Esophagus squamous epithelium (tissue), 5 donors: ENCODE measurements at places on chromosomes 3 and 15.

GRCh38 chr3:103752986-103753385 is 1318.2 kb downstream of the ZPLD1 start:
- no peak for DNase-seq

GRCh38 chr3:140187656-140188221 is 252.8 kb downstream of the CLSTN2 start:
- DNase-seq, result no peak

GRCh38 chr3:176172492-176172891 is 1024.8 kb downstream of the TBL1XR1 start:
- DNase-seq, result no peak

DNA sequence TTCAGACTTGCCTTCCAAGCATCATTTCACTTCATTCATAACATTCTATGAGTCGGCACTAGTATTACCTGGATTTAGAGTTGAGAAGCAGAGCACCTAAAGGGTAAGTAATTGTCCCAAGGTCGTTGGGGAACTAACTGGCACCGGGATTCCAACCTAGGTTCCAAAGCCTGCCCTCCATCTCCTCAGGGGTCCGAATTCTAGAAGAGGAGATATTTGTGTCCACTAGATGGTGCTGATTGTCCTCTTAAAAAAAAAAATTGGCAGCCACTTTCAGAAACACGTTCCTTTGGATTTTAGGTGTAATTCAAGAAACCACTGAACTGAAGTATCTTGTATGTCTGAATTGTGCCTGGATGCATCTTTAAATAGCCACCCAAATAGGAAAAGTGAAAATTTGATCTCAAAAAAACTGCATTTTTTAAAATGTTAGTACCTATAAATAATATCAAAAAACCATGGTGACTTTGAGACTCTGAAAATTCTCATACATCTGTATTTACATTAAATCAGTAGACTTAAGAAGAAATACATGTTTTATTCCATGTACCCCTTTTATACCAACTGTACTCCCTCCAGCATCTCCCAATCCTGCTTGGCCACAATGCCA is 3.9 kb upstream of the FSIP1 start:
- no peak for DNase-seq

DNA sequence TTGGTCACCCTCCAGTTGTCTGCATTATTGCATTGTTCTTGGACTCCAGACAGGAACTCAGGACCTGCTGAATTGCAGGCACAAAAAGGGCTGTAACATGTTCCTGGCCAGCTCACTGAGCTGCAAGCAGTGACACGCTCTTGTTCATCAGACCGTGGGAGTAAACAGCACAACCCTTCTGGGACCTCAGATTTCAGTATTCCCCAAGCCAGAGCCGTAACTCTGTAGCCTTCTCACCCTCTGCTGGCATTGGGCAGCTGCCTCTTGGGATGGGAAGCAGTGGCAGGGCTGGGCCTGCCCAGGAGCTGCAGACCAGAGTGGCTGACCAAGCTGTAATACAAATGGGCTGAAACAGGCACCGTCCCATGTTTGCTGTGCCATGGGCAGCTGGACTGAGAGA is 607.1 kb upstream of the BCHE start:
- no peak for DNase-seq

GRCh38 chr3:147712357-147712756 is 303.2 kb downstream of the ZIC1 start:
- DNase-seq, result no peak

DNA sequence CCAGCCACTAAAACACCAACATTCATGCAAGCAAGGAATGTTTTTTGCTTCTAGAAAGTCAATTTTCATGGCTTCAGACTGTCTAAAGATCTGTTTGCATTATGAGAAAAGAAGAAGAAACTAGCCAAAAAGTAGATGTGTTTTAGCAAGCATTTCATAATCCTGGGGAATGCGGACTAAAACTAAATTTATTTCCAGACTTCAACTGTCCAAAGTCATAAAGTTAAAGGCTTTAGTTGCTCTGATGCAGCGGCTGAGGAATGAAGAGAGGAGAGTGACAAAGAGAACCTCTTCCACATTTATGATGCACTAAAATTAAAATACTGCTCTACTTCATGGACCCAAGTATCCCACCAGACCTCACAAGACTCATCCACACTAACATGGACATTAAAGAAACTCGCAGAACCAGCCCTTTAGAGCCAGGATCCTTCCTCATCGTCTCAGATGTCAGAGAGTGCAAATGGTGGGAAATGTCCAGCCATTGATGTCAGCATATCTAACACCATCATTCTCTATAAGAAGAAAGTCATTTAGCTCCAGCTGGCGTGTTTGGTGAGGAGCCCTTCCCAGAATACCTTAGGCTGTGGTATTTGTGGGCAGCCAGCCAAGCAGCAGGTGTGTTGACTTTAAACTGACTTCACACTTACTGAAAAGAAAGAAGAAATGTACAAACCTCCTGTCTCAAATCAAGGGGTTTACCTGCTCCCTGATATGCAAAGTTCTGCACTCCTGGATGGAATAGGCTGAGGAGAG is 17.4 kb downstream of the FYCO1 start:
- no peak for DNase-seq

- DNase-seq, result no peak
Observed at GRCh38 chr15:89628301-89628700, 27.0 kb downstream of the KIF7 start.

DNA sequence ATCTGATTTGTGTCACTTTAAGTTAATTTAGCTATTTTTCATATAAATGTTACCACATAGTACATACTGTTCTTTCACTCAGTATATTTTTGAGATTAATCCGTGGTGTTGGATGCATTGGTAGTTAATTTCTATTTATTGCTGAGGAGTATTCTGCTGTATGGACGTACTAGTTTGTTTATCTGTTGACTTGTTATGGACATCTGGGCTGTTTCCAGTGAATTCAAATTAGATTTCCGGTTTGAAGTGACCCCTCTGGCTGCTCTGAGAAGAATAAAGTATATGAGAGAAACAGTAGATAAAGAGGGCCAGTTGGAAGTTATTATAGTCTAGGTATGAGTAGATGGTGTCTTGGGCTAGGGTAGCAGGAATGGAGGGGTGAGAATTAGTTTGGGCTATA is 15.6 kb downstream of the KAT2B start:
- no peak for DNase-seq

GRCh38 chr15:31177951-31178350 is 76.4 kb upstream of the TRPM1 start:
- DNase-seq, result no peak

DNA sequence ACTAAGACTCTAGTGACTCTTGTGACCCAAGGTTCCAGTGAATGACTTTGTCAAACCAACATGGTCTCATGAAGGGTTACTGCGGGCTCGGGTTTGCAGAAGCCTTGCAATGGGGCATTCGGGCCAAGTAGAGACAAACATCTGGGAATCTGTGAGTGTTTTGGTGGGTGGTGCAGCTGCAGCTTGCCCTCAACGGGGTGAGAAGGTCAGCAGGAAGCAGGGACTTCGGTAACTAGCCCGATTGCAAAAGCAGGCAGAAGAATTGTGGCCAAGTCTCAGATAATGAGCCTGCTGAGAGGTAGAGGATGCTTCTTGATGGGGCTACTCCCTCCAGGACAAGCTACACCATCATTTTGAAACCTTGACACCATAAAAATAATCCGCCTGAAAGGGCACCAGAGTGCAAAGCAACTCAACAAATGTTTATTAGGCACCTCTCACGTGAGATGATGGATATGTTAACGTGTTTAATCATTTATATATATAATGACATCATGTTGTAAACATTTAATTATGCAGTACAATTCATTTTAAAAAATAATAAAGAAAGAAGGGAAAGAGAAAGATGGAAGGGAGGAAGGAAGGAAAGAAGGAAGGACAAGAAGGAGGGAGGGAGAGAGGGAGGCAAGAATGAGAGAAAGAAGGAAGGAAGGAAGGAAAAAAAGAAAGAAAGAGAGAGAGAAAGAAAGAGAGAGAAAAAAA is 263.9 kb upstream of the IGF1R start:
- no peak for DNase-seq

DNA sequence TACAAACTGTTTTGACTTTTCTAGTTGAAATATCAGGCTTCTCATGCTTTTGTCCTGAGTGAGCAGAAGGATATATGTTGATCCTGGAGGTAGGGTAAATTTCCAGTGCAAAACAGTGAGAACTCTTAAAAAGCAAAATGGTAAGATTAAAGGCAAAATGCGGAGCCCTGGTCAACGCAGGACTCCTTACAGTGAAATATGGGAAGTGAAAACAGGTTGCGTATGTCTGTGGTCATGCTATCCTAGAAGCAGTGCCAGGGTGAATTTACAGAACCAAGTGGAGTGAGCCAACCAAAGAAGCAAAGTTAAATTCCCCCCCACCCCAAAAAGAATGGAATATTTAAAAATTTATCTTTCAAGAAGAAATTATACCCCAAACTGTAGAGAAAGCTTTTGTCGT is 256.4 kb downstream of the NR2F2 start:
- DNase-seq, result no peak

- no peak for DNase-seq
Observed at GRCh38 chr3:8938021-8938420, 25.3 kb downstream of the RAD18 start.

DNA sequence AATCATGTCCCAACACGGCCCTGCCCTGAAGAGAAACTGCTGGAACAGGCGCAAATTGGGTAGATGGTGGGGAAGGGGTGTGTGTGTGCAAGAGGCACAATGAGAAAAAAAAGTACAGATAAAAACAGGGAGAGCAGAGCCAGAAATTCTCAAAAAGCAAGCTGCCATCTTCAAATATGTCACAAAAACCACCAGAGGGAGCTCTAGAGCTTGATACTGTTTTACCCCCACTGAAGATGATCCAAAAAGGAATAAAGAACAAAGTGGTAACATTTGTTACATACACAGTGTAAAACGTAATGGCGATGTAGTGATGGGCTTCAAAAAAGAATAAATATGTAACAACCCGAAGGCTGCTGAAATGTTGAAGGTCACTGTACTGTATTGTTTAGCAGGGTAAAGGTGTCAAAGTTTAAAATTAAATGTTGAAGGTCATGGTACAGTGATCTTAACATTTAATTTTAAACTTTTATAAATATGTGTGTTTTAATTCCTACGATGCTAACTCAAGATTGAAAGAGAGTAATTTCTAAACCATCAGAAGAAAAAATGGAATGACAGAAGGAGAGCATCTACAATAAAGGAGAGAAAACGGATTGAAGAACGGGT is 6.0 kb downstream of the SNRPA1 start:
- no peak for DNase-seq

DNA sequence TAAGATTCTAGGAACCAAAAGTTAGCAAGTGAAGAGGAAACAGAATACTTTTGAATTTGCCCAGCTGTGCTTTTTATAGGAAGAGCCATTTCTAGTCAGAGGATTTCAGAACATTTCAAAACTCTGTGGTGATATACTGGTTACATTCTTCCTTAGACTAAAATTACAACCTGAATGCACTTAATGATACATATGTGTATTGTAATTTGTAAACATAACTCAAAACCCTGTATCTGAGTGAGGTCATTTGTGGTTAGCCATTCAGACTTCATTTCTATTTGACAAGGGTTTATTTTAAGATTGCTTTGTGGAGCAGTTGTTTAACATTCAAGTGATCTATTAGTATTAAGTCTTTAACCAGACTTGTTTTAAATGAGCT is 59.4 kb upstream of the TRIM71 start:
- DNase-seq, result no peak

DNA sequence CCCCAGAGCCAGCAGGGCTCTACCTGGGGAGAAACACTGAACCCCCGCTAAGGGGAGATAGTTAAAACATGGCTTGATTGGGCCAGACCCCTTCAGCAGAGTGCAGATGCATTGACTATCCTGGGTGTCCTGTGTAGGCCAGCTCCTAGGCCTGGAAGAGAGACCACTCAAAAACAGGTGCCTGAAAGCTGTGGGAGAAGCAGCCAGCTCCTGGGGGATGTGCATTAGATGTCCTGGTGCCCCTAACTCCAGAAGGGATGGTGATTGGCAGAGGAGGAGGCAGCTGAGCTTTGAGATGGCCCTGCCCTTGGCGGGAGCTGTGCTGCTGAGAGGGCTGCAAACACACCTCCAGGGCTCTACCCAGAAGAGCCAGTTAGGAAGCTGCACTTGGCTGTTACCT is 89.3 kb upstream of the PLXNA1 start:
- DNase-seq, result no peak

DNA sequence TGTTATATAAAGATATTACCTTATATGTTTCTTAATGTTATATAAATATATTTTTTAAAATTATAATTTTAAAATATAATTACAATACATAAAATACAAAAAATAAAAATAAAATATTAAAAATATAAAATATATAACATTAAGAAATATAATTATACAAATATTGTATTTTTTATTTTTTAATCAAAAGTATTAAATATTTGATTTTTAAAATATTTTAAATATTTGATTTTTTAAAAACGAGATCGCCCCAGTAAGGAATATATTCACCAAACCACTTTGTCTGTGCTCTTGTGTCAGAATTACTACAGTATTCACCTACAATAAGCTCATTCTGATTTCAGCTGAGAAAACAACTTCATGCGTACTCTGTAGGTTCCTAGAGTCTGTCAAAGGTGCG is 89.1 kb downstream of the ETFA start:
- DNase-seq, result no peak

DNA sequence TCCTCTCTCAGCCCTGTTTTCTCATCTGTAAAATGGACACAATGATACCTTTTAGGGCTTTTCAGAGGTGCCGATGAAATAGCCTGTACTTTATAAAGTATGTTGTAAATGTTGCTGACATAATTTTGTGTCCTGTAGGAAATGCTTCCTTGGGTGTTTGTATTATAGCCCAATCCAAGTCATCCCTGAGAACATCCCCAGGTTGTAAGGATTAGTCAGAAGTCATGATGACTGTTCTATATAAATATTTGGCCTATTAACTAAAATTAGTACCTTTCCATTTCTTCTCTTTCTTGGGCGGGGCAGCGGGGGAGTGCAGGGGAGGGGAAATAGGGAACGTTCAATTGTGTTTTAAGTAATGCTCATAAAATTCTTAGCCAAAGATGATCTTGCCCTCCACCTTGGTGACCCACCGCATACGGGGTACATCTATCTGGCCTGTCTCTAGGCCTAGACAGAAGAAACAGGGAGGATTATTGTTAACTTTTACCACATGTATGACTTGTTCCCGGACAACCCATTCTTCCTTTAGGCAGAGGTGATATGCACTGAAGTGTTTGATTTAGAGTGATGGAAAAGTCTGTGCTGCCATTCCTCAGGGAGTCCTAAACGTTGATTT is 120.7 kb downstream of the VGLL4 start:
- no peak for DNase-seq

- DNase-seq, result no peak
Observed at GRCh38 chr15:37166402-37166801, 66.1 kb upstream of the MEIS2 start.

- DNase-seq, result no peak
Observed at GRCh38 chr15:35774653-35775052, 228.7 kb upstream of the DPH6 start.

DNA sequence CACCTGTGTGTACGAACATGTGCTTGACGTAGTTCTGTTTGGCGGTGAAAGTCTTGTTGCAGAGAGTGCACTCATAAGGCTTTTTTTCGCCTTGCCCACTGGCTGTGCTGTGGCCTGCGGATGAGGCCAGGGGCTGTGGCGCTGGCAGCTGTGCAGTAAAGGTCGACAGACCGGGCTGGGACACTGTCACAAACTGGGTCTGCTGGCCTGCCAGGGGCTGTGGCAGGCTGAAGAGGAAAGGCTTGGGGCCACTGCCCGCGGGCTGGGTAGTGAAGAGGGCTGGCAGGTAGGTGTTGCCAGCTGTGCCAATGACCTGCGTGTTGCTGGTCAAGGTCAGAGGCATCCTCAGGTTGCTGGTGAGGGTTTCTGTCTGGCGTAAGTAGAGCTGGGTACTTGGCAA is 56.4 kb downstream of the TIGIT start:
- no peak for DNase-seq

- no peak for DNase-seq
Observed at GRCh38 chr3:16550305-16550675, 36.8 kb upstream of the RFTN1 start.

GRCh38 chr3:197242784-197243432 is 55.5 kb downstream of the DLG1 start:
- no peak for DNase-seq
